ENCODE measurements at places on chromosomes 1 and 21.

DNA sequence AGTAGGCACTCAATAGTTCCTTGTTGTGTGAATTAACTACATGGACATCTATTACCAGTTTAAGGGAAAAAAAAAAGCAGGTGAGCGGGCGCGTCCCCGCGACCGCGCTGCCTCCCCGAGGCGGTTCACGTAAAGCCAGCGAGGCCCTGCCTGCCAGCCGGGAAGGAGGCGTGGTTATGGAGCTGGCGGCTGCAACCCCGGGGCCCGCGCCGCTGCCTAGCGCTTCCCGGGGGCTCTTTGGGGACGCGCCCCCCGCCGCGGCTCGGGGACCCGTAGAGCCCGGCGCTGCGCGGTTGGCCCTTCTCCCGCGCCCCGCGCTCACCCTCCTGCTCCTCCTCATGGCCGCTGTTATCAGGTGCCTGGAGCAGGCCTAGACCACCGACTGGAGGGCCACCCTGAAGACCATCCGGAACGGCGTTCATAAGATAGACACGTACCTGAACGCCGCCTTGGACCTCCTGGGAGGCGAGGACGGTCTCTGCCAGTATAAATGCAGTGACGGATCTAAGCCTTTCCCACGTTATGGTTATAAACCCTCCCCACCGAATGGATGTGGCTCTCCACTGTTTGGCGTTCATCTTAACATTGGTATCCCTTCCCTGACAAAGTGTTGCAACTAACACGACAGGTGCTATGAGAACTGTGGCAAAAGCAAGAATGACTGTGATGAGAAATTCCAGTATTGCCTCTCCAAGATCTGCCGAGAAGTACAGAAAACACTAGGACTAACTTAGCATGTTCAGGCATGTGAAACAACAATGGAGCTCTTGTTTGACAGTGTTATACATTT is 2.6 kb upstream of the CC2D1B start:
- DNase-seq = peak; percentile 24

- no peak for DNase-seq
Observed at GRCh38 chr1:202836623-202837403, 26.1 kb downstream of the PCAT6 start.

DNA sequence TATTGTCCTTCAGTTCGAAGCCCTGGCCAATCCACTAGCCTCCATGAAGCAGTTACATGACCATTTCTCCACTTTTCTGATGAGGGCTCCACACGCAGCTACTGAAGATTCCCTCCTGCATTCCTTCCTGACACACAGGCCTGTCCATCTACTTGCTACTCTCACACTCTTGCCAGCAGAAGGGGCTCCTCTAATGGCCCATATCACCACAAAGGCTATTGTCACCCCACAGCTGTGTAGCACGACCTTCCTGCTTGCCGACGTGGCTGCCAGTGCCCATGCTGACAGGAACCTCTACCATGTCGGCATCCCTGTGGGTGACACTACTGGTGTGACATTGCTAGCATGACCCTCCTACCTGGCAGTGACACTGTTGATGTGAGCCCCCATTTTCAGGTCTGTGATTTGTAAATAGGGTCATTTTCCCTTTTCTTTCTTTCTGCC is 1528.6 kb upstream of the TPTE start:
- no peak for DNase-seq

- no peak for DNase-seq
Observed at GRCh38 chr21:45863267-45863666, 118.3 kb upstream of the COL6A1 start.

- DNase-seq = no peak
Observed at GRCh38 chr1:11024154-11024873, 11.9 kb downstream of the TARDBP start.

DNA sequence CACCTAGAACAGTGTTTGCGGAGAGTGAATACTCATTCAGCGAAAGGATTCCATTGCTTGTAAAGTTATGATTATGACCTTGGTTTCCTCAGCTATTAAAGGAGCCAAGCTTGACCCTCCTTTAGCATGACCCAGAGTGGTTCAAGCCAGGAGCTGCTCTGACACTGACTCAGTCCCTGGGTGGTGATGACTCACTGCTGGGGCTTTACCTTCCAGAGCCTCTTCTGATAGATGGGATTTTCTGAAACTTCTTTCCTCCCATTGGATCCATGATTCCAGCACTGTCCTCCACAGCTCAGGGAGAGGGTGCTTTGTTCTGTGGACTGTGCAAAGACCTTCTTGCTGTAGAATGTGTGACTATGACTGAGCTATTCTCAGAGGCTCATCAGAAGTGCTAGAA is 77.4 kb downstream of the S1PR1 start:
- no peak for DNase-seq
